ENCODE measurements at places on chromosomes 3 and 15.

- no peak for DNase-seq
Observed at GRCh38 chr15:59292442-59293151, 80.1 kb downstream of the MYO1E start.

DNA sequence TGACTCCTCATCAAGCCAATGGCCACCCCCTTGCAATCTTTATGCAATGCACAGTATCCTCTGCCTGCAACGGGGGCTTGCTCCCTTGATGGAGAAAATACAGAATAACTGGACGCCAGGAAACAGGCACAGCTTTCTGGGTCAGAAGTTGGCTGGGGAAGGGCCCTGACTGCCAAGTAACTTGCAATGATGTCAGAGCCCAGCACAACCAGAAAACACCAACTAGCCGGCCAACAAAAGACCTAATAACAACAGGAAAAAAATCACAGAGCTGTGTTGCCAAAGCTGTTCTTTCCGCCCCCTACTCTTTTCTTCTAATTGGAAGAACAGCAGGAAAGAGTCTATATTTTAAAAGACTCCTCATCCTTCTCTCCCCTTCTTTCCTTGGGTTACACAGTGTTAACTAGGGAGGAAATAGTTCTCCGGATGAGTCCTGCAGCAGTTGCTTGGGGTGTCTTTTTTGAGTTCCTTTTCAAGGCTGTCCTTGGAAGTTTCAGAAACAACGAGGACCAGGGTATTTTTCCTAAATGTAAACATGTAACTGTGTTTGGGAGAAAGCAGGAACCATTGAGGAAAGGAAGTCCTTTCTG is 1.4 kb upstream of the SEMA6D start:
- no peak for DNase-seq

DNA sequence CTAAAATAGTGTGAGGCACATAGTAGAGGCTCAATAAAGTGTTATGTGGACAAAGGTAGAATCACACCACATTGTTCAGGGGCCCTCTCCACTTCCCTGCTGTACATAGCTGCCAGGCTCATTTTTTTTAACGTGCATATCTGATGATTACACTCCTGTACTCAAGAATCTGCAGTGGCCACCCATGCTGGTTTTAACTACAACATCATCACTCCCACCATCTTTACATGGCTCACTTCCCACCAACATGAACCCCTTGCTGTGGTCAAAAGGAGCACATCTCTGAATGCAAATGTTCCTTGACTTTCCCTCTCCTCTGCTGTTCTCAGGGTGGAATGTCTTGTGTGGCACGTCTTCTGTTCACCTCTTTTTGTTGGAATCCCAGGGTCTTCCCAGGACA is 76.7 kb downstream of the FEM1B start:
- no peak for DNase-seq

GRCh38 chr3:152779653-152780052 is 55.3 kb upstream of the P2RY1 start:
- no peak for DNase-seq

DNA sequence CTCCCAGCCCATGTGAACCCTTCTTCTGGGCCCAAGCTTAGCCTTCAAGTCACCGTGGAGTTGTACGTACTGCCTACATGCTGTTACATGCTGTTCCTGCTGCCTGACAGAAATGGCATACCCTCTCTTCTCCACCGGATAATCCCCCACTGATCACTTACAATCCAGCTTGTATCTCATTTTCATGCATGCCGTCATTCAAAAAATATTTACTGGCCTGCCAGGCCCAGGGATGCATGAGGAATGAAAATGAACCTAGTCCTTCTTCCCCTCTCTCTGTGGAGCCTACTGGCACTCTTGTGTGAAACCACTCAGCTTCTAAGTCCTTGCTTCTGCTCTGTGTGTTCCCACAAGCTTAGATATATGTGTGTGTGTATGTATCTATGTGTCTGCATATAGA is 60.6 kb downstream of the WNT5A start:
- DNase-seq = no peak

DNA sequence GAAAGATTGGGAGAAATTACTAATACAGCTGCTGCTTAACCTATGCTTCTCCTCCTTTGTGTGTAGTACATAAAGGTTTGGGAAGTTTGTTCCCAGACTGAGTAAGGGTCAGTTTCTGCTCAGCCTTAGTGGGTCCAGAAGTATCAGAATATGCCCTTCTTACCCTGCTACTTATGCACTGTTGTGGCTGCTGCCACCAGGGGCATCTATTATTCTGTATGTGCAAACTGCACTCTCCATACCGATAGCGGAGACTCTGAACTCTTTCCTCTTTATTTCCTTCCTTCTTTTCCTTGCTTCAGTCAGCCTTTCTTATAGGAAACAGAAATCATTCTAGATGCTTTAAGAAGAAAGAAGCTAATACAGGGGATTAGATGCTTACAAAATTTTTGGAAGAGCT is 4.0 kb downstream of the NEDD4 start:
- DNase-seq = no peak

GRCh38 chr3:43855674-43856299 is 165.0 kb downstream of the ABHD5 start:
- no peak for DNase-seq

- no peak for DNase-seq
Observed at GRCh38 chr3:47418167-47419082, 37.6 kb downstream of the PTPN23 start.

DNA sequence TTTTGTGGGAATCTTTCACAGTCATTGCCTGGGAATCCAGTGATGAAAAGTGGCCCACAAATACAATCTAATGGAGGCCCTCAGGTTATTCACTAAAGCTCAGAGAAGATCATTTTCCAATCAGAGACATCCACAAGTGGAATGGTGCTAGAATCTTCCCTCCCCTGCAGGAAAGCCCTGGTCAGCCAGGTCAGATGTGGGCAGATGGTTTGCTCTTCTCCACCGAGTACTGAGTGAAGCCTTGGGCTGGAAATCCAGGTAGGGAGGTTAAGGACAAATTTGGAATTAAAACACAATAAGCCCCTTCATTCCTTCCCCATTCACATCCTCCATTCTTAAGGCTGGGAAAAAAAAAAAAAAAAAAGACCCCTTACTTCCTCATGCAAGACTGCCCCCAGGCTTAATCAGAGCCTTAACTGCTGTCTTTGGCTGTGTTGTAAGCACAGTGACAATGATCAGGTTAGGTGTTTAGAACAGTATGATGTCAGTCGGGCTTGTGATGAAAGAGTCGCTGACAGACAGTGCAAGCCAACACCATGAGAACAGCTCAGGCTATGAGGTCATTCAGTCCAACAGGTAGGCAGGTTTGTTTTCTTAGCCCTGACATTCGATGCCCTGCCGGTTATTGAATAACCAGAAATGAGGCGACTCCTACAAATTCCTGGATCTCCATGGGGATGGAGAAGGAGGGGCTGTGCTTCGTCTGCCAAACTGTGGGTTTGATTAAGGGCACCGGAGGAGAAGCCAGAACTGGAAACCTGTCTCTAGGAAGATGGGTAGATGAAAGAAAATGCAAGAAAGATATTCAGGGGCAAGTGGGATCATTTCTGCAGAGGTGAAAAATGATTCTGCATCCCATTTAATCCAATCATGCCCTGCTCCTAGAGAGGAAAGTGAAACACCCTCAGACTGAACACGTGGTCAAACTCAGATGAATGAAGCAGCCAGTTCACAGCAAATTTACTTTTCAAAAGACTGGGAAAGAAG is 23.5 kb upstream of the HES1 start:
- no peak for DNase-seq

GRCh38 chr3:140552403-140552802 is 125.5 kb upstream of the TRIM42 start:
- DNase-seq = no peak

GRCh38 chr15:78204351-78205309 is 29.7 kb downstream of the ACSBG1 start:
- DNase-seq = no peak

DNA sequence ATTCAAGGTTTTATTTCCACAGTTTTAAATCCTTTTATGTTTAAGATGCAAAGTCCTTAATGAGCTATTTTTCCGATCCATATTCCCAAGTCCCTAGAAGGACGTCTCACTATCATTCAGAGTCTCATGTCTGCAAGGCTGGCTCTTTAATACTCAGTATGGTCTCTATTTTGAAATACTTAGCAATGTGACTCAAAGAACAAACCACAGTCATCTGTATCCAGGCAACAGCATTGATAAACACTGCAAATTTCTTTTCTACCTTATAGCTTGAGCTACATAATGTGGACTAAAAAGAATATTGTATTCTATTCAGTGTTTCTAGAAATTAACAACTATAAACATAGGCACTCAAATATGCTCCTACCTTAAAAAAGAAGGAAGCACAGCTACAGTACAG is 588.3 kb upstream of the NAALADL2 start:
- DNase-seq = peak; percentile 51

DNA sequence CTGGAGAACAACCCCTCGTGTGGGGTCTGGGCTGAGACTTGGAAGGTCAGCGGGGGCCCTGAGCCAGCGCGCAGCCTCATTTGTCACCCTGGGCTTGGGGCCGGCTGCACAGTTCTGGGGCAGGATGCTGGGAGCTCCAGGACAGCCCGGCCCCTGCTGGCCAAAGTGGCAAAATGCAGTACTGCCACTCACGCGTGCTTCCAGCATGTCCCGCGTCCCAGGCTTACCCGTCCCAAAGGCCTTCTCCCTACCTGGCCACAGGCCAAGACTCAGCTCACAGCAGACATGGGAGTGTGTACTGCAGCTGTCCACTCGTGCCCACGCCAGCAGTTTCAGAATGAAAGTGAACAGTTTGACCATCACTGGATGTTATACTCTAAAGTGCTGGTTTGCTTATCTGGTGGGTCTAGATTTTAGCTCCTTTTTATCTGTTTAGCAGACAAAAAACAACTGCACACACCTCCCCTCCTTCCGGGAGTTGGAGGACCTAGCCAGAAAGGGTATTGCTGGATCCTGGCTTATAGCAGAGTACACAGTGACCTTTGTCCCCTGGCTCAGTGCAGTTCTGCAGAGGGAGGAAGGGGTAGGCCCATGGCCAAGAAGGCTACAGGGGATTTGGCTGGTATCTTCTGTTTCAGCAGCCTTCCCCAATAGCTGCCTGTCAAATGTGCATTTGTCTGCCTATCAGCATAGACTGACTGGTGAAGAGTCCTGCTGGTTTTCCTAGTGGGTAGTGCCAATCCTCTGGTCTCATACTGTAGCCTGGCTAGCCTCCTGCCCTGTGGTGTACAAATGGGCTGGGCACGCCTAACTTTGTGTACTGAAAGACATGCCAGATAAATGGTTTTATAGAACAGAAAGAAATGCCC is 23.2 kb upstream of the IP6K2 start:
- no peak for DNase-seq

- no peak for DNase-seq
Observed at GRCh38 chr3:65975032-65975431, 63.7 kb downstream of the MAGI1 start.

GRCh38 chr3:27708250-27708649 is 13.9 kb downstream of the EOMES start:
- DNase-seq = no peak

- no peak for DNase-seq
Observed at GRCh38 chr3:197501496-197501878, 54.3 kb downstream of the BDH1 start.

GRCh38 chr15:26888761-26889160 is 21.9 kb downstream of the GABRA5 start:
- DNase-seq = no peak

DNA sequence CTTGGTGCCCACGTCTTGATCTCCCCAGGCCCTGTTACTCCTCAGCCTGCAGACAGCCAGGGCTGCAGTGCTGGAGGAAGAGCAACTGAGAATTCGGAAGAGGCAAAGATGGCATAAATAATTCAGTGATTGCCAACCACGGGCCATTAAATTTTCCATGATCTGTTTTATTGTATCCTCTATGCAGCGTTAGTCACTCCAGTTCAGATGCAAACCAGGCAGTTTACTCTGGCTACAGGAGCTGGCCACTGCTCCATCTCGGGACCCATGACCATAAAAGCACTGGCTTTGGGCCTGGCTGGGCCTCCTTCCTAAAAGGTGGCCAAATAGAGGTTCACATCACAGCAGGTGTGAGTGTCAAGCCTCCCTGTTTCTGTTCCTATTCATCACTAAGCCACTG is 137.6 kb upstream of the TLE3 start:
- DNase-seq = no peak

DNA sequence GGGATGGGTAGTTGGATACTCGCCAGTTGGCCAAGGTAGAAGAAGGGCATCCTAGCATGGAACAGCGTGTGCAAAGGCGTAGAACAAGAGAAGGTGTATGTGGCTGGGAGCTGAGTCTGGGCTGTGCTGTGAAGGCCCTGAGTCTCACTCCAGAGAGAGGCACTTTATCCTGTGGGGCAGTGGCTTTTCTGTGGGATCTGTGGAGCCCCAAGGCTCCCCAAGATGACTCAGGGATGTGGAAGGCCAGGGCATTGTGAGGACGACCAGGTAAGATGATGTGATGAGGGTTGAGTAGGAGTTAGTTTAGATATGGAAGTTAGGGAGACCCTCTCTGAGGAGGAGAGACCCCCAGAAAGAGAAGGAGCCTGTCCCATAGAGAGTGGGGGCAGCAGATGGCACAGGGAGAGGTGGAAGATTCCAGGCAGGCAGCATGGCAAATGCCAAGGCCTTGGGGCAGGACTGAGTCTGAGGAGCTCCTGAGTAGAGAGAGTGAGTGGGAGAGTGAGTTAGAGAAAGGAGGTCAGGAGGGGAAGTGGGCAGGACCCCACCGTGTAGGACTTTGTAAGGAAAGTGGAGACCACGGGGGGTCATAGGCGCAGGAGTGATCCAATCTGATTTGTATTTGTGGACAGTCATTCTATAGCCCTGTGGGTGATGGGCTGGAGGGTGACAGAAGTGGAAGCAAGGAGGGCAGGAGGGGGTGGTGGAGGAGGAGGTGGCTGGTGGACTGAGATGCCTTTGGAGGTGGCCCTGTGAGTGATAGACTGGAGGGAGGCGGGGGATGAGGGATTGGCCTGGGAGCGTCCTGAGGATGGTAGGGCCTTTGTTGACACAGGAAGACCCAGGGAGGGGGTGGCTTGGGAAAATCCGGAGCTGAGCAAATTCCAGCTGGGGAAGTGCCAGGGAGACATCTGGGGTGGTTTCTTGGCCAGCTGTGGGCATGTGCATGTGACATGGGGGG is 50.3 kb downstream of the FBLN2 start:
- DNase-seq = no peak

GRCh38 chr15:66172324-66172980 is 81.1 kb downstream of the MEGF11 start:
- no peak for DNase-seq

DNA sequence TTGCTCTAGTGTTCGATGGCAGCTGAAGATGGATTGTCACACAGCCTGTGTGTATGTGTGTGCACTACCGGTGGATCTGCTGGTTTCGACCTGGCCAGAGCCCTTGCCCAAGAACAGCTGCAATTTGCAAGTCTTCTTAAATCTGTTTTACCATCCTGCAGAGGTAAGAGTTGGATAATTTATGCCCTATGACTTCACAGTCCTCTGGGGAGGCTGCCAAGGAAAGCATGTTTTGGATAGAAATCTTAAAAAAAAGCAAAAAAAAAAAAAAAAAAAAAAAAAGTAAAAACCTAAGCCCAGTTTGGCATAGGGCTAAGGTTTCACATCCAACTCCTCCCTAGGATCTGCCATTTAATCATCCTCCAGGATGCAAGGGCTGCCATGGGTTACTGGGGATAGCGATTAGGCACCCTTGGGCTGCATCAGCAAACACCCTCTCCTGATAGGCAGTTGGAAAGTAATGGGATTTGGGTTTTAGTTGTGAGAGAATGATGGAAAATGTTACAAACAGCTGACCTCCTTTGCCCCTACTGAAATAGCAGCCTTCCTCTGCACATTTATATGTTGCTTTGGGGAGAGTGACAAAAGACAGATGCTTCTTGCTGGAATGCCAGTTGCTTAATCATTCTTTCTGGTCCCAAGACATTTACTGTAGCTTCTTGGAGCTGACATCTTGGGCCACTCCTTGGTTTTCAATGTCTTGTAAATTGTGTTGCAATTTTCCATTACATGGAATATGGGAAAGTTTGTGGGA is 35.4 kb downstream of the CD200R1L start:
- peak; percentile 96 for DNase-seq

GRCh38 chr15:62697636-62698035 is 344.9 kb upstream of the TPM1 start:
- no peak for DNase-seq
